ENCODE measurements at places on chromosomes 6 and 20.

DNA sequence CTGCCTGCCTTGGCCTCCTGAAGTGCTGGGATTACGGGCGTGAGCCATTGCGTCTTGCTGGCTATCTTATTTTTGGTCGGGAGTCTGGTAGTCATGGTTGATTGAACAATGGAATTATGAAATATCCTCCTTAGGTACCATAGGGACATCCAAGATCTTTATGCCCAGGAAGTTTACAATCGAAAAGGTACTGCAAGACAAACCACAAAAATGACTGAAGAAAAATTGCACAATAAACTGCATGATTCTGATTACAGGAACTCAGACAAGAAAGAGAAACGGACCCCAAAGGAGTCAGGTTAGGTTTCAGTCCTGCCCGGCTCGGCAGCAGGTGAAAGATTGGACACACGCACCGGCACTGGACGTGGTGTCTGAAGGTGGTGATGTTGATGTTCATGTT lies 5.3 kb downstream of the SLC26A8 start:
- H3K4me1 ChIP-seq: peaks cover 45% of the 10 kb centered on the region
- peak; percentile 23 for DNase-seq
- no peaks in the 10 kb centered on the region for H3K36me3 ChIP-seq
- peak overlapping the region; percentile 75 for H3K27ac ChIP-seq
- H3K4me3 ChIP-seq: no peak overlapping the region
- H3K27me3 ChIP-seq: no peaks in the 10 kb centered on the region

DNA sequence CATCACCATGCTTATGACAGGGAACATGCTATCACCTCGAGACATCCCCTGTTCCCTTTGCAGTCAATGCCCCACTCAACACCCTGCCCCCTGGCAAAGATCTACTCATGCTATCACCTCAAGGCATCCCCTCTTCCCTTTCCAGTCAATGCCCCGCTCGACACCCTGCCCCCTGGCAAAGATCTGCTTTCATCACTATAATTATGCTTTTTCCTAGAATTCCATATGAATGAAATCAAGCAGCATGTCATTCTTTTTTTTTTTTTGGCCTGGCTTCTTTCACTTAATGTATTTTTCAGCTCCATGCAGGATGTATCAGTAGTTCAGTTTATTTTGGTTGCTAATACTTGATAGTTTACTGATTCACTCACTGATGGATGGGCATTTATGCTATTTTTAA lies 554.9 kb downstream of the CDH26 start:
- DNase-seq: no peak
- H3K4me1 ChIP-seq: no peaks in the 10 kb centered on the region
- H3K27me3 ChIP-seq: no peaks in the 10 kb centered on the region
- H3K36me3 ChIP-seq: no peaks in the 10 kb centered on the region

- no peak overlapping the region for H3K4me3 ChIP-seq
- peaks cover 27% of the 10 kb centered on the region for H3K4me1 ChIP-seq
- no peaks in the 10 kb centered on the region for H3K27me3 ChIP-seq
- no peak overlapping the region for H3K27ac ChIP-seq
- H3K36me3 ChIP-seq: no peaks in the 10 kb centered on the region
- no peak for DNase-seq
Observed at GRCh38 chr20:38191654-38192053, 26.6 kb upstream of the TGM2 start.

DNA sequence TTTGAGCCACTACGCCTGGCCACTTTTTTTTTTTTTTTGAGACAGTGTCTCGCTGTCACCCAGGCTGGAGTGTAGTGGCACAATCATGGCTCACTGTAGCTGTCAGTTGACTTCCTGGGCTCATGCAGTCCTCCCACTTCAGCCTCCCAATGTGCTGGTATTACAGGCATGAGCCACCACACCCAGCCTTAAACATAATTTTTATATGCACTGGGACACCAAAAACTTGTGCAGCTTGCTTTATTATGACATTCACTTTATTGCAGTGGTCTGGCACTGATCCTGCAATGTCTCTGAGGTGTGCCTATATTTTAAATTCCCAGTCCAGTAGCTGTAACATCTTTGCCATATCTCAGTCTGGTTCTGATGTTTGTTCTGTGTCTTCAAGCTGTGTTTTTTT lies 34.7 kb downstream of the KAT14 start:
- H3K27me3 ChIP-seq: no peaks in the 10 kb centered on the region
- no peak overlapping the region for H3K4me3 ChIP-seq
- no peaks in the 10 kb centered on the region for H3K4me1 ChIP-seq
- DNase-seq: no peak
- H3K36me3 ChIP-seq: peaks cover 77% of the 10 kb centered on the region

DNA sequence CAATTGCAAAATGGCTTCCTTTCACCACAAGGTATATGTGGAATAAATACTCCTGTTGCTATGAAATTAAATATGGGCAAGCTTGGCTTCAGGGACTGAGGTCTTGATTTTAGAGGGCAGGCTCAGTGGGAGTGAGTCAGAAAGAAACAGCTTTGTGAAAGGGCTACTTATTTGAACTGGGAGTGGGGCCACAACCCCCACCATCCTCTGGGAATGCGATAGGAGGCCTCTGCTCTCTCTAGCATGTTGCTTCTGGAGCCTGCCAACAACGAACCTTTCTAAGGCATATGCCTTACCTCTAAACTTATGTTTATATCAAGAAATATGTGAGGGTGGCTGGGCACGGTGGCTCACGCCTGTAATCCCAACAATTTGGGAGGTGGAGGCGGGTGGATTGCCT lies 149.7 kb downstream of the LRRC1 start:
- no peak overlapping the region for H3K4me3 ChIP-seq
- no peaks in the 10 kb centered on the region for H3K4me1 ChIP-seq
- DNase-seq: no peak
- H3K36me3 ChIP-seq: no peaks in the 10 kb centered on the region

GRCh38 chr6:35776364-35777215 lies at the start of gene CLPSL2:
TSS of gene CLPSL2 (plus strand) at chr6:35776598. CDS start at chr6:35776619, 21 bp downstream.
- H3K27ac ChIP-seq: no peak within 1 kb of the TSS
- peak within 1 kb of the TSS; percentile 18 for H3K4me3 ChIP-seq
- DNase-seq: no peak
- no peaks in the 10 kb centered on the region for H3K27me3 ChIP-seq
- peaks cover 9% of the 10 kb centered on the region for H3K4me1 ChIP-seq

DNA sequence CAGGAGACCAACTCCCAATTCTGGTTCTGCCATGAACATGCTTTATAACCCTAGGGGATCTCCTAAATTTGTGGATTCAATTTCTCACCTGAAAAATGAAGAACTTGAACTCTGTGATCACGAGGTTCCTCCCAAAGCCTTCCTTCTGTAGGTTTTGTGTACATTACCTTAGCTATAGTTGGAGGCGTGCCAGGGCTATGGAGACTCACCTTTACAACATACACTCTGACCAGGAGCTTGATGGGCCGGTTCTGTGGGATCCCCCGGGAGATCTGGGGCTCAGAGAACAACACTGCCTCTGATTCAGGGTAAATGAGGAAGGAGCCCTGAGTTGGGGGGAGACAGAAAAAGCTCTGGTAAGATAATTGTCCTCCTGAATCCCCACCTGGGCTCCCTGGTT lies 34.1 kb downstream of the ERGIC3 start:
- no peaks in the 10 kb centered on the region for H3K36me3 ChIP-seq
- H3K27me3 ChIP-seq: no peaks in the 10 kb centered on the region
- no peaks in the 10 kb centered on the region for H3K4me1 ChIP-seq
- no peak overlapping the region for H3K4me3 ChIP-seq

GRCh38 chr6:93323630-93324029 lies 95.7 kb downstream of the EPHA7 start:
- no peaks in the 10 kb centered on the region for H3K36me3 ChIP-seq
- no peak for DNase-seq
- no peak overlapping the region for H3K27ac ChIP-seq
- H3K4me1 ChIP-seq: no peaks in the 10 kb centered on the region
- H3K27me3 ChIP-seq: no peaks in the 10 kb centered on the region
- H3K4me3 ChIP-seq: no peak overlapping the region

DNA sequence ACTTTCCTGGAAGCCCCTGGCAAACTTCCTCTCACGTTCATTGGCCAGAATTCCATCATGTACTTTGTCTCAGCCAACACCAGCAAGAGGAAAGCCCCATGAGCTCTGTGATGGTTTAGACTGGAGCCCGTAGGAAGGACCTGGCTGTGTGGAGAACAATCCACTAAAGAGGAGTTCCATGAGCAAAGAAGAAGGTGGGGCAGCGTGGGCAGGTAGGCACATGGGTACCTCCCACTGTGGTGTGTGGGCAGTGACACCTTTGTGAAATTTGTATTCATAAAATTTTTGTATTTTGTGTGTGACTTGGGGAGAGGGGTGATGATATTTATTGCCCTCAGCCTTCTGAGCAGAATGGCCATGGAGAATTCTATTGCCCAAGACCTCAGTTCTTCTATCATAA lies 89.5 kb upstream of the SCP2D1 start:
- H3K4me1 ChIP-seq: no peaks in the 10 kb centered on the region
- H3K36me3 ChIP-seq: no peaks in the 10 kb centered on the region
- no peak overlapping the region for H3K27ac ChIP-seq
- no peak overlapping the region for H3K4me3 ChIP-seq
- no peaks in the 10 kb centered on the region for H3K27me3 ChIP-seq

GRCh38 chr20:24136659-24137246 lies 148.2 kb upstream of the GGTLC1 start:
- no peaks in the 10 kb centered on the region for H3K36me3 ChIP-seq
- no peak overlapping the region for H3K4me3 ChIP-seq
- H3K27ac ChIP-seq: no peak overlapping the region

DNA sequence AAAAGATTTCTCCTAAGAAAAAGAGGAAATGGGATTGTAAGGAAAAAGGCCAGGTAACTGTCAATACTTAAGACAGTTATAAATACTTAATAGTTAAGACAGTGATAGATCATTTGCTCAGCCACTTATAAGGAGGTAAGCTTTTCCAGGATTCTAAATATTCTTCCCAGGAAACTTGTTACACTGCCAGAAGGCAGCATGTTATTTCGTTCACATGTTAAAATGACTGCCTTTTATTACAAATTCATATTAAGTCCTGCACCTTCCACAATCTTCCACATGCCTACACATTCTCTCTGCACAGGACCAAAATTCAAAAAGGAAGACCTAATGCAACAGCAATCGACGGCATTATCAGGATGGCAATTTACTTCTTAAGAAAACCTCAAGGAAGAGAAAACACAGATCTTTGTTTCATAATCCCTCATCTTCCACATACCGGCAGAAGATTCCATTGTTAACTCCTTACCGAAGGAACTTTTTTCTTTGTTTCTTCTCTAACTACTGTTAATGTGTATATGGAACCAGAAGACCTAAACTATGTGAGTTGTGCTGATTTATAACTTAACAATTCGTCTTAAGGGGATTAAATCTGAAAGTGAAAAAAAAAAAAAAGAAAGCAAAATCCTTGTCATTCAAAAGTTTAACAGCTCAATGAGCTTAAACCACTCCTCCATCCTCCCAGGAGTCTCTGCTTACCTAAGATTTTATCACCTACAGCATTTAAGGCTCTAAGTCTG lies 799 bp downstream of the TAAR2 start:
- H3K36me3 ChIP-seq: no peaks in the 10 kb centered on the region
- peaks cover 3% of the 10 kb centered on the region for H3K27me3 ChIP-seq
- H3K4me1 ChIP-seq: no peaks in the 10 kb centered on the region

Measured in CD14-positive monocyte (primary cell).